Stimulated activated CD8-positive, alpha-beta memory T cell treated with anti-CD3 and anti-CD28 coated beads, Interleukin-4, amount 100 ng/mL, for 1 hour (primary cell): ENCODE measurements at places on chromosomes 7 and 10.

DNA sequence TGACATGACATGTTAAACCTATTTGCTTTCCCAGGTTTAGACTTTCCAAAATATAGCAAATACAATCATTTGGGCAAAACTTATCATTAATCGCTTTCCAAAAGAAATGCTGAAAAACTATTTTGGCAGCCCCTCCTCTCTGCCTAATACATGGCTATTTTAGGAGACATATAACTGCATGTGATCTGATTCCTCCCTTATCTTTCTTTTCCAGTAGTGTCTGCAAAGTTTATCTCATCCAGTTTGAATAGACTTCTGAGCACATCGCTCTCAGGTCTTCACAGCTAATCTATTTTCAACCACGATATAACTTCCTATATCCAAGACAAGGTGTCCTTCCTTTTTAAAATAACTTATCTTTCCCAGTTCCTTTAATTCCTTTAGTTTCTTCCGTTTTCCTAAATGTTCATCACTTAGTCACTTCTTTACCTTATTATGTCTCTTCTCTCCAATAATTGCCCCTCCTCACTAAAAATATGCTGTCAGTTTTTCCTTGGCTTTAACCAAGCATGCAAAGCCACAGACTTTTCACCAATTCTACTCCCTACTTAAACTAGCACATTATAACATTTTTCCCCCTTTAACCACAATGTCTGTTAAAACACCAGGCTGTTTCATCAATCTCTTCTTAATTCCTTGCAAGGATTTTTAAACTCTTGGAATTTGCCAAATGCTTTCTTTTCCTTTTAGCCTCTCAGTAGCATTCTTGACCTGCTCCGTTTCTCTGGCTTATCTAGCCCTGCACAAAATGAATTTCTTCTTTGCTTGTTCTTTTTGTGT lies 24.4 kb downstream of the GNG11 start:
- DNase-seq = no peak

DNA sequence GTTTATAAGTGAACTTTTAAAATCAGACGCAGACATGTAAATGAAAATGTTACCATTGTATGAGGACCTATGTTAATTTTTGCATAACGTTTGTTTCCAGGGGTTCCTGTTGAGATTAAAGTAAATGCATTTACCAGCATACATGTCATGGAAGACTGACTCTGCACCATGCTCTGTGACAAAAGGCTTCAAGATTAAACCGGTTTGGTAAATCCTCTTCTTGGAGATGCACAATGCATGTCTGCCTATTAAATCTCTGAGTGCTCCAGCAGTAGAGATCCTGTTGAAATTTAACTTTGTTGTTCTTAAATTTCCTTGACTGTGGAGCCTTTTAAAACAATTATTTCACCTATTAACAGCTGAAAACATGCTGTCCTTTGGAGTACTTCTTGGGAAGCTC lies 36.5 kb upstream of the JAZF1 start:
- DNase-seq = no peak

GRCh38 chr10:37710831-37711616 lies 146.4 kb downstream of the ZNF248 start:
- DNase-seq = no peak

- DNase-seq = no peak
Observed at GRCh38 chr7:114875186-114875585, 46.7 kb upstream of the MDFIC start.

- DNase-seq = no peak
Observed at GRCh38 chr10:6497620-6498019, 82.5 kb downstream of the PRKCQ start.

GRCh38 chr7:14229047-14229446 lies 239.6 kb upstream of the ETV1 start:
- DNase-seq = no peak

DNA sequence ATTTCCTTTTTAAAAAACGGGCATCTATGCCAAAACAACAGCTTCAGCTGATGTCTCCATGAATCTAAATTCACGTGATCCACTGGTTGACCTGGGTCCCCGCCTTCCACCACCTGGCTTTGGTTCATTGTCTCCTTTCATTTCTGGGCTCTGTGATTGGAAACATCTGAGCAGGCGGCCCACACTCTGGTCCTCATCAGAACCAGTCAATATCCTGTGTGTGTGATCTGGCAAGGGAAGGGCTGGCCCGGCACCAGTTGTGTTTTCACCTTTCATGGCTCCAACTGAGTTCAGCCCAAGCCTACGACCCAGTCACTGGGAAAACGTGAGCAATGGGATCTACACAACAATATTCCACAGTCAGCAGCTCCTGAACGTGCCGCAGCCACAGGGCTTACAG lies 46.2 kb downstream of the PARP12 start:
- DNase-seq = no peak

- DNase-seq = no peak
Observed at GRCh38 chr10:21334891-21335696, 190.4 kb downstream of the SKIDA1 start.

DNA sequence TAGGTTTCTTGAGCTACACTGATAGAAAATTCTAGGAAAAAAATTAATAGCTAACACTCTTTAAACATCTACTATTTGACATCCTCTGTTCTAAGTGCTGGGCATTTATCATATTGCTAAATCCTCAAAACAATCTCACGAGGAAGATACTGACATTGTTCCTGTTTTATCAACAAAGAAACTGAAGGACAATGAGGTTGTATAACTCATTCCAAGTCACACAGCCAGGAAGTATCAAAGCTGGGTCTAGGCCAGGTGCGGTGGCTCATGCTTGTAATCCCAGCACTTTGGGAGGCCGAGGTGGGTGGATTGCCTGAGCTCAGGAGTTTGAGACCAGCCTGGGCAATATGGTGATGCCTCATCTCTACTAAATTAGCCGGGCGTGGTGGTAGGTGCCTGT lies 51.6 kb upstream of the IL6 start:
- no peak for DNase-seq

DNA sequence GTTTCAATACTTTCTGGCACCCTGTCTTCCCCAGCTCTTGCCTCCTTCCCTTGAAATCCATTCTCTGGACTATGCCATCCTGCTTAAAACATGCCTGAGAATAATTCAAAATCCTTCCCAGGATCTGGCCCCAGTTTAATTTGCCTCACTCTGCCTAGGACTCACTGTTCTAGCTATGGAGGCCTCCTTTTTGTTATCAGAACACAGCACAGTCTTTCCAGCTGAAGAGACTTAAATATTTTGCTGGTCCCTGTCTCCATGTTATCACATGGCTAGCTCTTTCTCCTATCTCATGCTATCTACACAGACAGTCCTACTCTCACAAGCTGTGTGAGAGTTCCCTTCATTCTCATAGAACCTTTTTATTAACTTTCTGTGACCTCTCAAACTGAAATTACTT lies 194.8 kb downstream of the RNLS start:
- no peak for DNase-seq

GRCh38 chr7:121504482-121504881 lies 108.4 kb upstream of the FAM3C start:
- no peak for DNase-seq

GRCh38 chr7:22117222-22117621 lies 171.5 kb upstream of the CDCA7L start:
- no peak for DNase-seq
